Chondrocyte (in vitro differentiated cells): ENCODE measurements at places on chromosomes 6 and 20. TPM values are rescaled to one million over a fixed set of nuclear protein-coding genes. Genes with fewer than 3 reads are reported as not detected.

DNA sequence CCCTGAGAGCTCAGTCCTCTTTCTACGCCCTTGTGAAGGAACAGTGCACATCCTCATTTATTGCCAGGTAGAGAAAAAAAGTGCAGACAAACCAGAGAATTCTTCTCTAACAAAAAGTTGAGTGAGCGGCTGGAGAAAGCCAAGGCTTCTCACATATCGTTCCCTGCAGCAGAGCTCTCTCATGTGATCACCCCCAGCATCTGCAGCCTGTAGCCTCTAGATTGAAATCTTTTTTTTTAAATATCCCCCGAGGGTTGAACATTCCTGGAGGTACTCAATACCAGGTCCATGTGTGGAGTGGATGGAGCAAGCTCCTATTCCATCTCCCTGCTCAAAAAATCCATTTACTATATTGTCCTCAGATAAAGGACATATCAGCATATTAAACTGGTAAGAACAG lies 22.9 kb upstream of the ZNF133 start:
- no peaks in the 10 kb centered on the region for H3K36me3 ChIP-seq
- peaks cover 8% of the 10 kb centered on the region for H3K4me1 ChIP-seq

DNA sequence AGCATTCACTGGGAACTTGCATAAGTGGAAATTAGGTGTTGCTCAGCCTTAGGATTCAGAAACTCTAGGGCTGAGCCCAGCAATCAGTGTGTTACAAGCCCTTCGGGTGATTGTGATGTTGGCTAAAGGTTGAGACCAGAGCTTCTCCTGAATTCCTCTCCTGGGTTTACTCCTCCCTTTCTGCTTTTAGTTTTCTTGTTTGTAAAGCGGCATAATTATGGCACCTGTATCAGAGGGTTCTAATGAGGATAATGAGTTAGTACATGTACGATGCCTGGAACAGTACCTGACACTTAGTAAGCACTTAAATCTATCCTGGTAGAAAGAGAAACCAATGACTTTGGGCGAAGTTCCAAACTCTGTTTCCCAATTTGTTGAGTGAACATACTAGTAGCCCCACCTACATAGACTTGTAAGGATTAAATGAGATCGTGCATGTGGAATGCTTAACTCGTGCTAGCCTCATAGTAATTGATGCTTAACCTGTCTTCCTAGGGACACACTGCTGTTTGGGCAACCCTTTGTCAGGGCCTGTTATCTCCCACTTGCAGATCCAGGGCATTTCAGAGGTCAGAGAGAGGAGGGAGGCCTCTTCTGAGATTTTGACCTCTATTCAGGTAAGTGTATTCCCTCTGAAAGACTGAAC lies 932 bp upstream of the EZR start:
- H3K4me1 ChIP-seq = peaks cover 29% of the 10 kb centered on the region
- peak overlapping the region; percentile 49 for H3K4me3 ChIP-seq
- DNase-seq = no peak
- peak overlapping the region; percentile 12 for H3K27ac ChIP-seq
- no peaks in the 10 kb centered on the region for H3K36me3 ChIP-seq
- H3K27me3 ChIP-seq = no peaks in the 10 kb centered on the region

- DNase-seq = no peak
- H3K27me3 ChIP-seq = peaks cover 3% of the 10 kb centered on the region
- no peak overlapping the region for H3K27ac ChIP-seq
- H3K4me3 ChIP-seq = no peak overlapping the region
- H3K36me3 ChIP-seq = no peaks in the 10 kb centered on the region
These were observed 201.3 kb upstream of the CHD6 start for GRCh38 chr20:41819436-41819835.

TPX2 gene
- 20.2 to 51.0 TPM (median 49.6 TPM) in 3 replicates for total RNA-seq

DNA sequence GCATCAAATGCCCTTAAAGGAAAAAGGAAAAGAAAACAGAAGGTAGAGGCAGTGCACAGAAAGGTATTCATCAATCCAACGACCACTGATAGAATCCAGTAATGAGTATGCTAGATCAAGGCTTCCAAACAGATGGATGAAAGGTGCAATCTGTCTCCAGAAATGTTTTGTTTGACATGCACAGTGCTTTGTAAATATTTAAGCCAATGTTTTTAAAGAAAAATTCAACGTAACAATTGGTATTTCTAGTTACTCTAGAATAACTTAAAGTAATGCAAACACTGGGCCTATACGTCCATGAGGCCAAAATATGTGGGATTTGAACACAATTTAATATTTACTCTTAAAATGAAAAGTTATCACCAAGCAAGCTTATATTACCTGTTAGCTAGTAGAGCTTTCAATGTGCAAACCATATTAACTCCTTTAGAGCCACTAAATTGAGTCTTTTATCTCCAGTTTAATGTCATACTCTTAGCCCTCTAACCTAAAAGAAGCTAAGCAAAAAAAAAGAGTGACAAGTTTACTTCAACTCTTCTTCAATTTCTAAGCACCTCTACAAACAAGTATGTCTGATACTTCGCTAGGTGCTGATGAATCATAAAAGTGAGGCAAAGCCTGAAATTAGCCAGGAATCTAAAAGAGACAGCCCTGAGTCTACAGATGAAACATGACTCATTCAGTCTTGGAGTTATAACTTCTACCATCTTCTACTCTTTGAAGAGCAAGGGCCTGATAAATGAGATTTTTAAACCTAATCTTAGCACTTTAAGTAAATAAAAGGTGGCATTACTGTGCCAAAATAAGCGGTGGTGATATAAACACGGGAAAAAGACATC lies 169.8 kb downstream of the PTPRK start:
- H3K27ac ChIP-seq = peak overlapping the region; percentile 75
- no peaks in the 10 kb centered on the region for H3K36me3 ChIP-seq
- H3K4me3 ChIP-seq = no peak overlapping the region
- no peak for DNase-seq
- H3K4me1 ChIP-seq = peaks cover 22% of the 10 kb centered on the region
- H3K27me3 ChIP-seq = no peaks in the 10 kb centered on the region
